ENCODE measurements at places on chromosomes 11 and 22.

DNA sequence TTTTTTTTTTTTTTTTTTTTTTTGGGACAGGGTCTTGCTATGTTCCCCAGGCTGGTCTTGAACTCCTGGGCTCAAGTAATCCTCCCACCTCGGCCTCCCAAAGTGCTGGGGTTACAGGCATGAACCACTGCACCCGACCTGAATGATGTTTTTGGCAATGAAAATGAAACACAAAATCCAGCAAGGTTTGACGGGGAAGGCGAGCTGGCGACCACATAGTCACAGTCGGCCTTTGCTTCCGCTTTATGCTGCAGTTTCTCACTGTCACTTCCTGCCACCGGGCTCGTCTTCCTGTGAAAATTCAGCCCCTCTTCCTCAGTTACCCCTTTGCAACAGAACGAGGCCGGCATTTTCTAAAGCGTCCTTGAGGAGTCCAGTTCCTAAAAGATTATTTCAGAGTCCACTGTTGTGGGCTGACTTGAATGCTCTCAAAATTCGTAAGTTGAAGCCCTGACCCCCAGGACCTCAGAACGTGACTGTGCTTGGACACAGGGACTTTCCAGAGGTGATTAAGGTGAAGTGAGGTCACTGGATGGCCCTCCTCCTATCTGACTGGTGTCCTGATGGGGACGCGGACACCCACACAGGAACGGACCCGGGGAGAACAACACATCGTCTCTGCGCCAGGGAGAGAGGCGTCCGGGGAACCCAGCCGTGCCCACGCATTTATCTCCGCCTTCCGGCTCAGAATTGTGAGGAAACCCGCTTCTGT lies 2.9 kb upstream of the BID start:
- DNase-seq, result no peak

GRCh38 chr11:2674658-2675131 lies 25.1 kb downstream of the KCNQ1OT1 start:
- no peak for DNase-seq

- DNase-seq, result no peak
Observed at GRCh38 chr22:45529971-45530575, 27.4 kb downstream of the FBLN1 start.

DNA sequence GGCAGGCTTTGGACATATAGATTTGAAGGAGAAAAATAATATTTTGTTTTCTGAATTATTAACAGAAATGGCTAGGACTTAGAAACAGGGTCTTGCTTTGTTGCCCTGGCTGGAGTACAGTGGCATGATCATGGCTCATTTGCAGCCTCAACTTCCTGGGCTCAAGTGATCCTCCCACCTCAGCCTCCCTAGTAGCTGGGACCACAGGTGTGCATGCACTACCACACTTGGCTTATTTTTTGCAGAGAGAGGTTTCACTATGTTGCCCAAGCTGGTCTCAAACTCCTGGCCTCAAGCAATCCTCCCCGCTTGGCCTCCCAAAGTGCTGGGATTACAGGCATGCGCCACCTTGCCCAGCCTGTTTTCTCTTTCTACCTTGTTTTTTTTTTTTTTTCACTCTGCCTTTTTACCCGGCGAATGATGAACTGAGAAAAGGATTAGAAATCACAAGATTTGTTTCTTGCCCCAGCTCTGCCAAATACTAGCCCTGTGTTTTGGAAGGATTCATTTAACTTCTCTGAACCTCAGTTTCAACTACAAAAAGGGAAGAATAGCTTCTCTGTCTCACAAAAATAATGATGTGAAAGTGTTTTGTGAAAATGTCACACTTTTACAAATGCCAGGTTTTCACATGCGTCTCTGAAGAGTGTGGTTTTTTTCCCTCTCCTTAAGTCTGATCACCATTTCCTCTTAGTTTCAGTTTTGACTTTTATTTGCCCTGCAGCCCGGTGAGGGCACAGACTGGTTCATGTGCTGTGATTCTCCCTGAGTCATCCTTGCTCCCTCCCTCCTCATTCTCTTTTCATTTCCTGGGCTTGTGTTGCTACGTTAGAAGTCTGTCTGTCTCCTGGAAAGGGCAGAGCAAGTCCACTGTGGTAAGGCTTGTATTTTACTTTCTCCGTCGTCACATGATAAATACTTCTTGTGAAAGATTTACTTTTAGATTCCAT lies 67.7 kb downstream of the BCL2L13 start:
- no peak for DNase-seq

DNA sequence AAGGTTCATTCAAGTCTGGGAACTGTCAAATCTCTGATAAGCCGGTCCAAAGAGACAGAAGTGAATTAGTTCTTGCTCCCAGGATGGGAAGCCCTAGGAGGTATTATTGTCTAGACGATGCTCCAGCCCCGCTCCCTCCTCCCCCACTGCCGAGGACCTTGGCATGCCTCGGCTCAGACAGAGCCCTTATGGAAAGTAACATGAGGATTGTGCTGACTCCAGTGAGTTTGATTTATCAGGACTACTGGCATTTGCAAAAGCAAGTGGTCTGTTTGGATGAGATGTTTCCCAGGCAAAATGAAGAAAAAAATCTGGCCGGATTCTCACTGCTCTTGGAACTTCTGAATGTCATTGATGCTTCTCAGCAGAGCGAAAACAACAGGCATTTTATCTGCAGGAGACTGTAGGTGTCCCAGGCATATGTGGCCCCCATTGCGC lies 341.0 kb downstream of the ETS1 start:
- DNase-seq, result no peak

- no peak for DNase-seq
Observed at GRCh38 chr11:18046116-18046777, at the start of gene TPH1. TPH1 (minus strand) TSS chr11:18046269; CDS start chr11:18040762, 5,507 bp downstream.

GRCh38 chr11:11407065-11407762 lies 54.2 kb upstream of the CSNK2A3 start:
- no peak for DNase-seq

DNA sequence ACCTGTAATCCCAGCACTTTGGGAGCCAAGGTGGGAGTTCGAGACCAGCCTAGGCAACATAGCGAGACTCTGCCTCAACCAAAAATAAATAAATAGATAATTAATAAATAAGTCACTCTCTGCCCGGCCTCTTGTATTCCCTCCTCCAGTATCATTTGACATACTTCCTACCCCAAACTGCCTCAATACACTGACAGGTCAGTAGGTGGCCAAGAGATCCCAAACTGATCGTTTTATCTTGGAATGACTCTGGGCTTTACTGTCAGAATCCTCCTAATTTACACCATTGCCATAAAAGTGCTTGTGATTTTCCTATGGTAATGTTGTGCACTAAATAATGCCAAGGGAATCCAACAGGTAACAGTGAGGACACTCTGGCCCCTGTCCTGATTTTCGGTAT lies 94.2 kb downstream of the PDHX start:
- DNase-seq, result no peak

- no peak for DNase-seq
Observed at GRCh38 chr22:40153192-40153591, 24.5 kb upstream of the TNRC6B start.

DNA sequence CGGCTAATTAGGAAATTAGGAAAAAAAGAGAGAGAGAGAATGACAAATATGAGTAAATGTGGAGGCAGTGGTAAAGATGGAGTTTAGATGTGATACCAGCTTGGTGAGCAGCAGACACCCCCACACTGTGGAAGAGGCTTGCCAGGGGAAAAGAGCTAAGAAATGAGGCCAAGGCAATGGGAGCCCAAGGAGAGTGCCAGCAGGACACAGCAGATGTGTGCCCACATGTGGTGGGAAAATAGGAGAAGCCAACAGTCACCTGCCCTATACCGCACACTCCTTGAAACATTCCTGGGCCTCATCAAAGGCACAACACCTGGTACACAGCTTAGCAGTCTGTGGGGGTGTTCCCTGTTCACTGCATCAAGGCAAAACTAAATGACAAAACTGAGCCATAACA lies 104.9 kb downstream of the FAM76B start:
- no peak for DNase-seq

- DNase-seq, result no peak
Observed at GRCh38 chr11:116866804-116867455, 29.5 kb upstream of the APOA1 start.

DNA sequence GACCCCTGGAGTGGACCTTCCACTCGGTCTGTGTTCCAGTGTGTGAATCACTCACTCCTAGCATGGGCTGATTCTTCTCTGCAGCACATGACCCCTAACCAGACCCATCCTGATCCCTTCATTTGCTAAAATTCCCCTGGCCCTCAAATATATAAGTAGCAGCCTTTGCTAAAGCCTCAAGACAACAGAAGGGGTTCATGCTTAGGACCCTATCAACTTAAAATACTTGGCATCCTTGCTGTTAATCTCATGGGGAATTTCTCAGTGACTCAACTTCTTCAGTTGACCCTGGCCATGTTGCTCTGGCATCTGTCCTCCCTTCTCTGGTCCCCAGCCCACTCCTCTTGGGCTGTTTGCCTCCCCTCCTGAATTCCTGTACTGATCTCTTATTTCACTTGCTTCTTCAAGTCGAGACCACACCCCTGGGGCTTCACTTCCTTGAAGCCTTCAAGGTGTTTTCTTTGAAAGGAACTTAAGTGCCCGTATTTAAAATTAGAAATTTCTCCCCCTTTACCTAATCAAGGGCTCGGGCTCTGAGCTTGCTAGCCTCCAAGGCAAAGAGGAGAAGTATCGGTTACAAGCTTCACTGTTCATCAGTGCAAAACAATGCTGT lies 23.6 kb downstream of the NNMT start:
- no peak for DNase-seq

- DNase-seq, result no peak
Observed at GRCh38 chr22:32904044-32904443, 102.5 kb downstream of the TIMP3 start.

GRCh38 chr11:106415510-106415909 lies 338.0 kb downstream of the AASDHPPT start:
- no peak for DNase-seq

DNA sequence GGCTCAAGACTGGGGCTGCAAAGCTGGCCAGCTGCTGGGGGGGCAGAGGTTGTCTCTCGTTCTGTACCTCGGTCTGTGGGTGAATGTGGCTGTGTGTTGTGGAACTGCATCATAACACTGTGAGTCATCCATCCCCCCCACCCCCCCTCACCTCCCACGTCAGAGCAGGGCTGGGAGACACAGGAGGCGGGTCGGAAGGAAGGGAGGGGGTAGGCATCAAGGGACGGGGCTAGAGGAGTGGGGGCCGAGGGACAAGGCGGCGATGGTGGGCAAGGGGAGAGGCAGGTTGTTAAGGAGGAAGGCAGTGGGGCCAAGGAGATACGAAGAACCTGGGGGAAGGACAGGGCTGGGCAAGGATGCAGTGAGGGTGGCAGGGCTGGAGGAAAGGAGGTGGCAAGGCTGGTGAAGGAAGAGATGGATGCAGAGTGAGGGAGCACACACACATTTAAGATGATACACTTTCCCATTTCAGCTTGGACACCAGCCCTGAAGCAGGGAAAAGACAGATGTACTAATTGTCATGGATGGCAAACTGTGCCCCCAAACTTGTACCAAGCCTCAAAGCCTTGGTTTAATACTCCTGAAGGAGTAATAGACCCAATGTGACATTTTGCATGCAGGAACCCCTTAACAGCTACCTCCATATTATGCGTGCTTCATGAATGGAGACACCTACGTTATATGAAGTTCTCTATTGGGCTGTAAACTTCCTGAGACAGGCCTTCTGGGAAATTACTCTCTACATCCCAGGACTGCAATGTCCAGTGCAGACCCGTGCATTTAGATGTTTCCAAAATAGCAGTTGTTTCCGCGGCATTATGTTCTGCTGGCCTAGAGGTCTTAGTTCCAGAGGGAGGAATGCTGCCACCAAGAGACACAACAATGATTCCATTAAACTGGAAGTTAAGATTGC lies at the start of gene YPEL4:
YPEL4 (minus strand) TSS at position 87 of the 913 bp plus-strand sequence. CDS start 2,805 bp downstream, outside the sequence.
- no peak for DNase-seq

- DNase-seq, result no peak
Observed at GRCh38 chr11:60594998-60595642, 79.9 kb downstream of the MS4A13 start.

GRCh38 chr22:34847072-34847471 lies 218.9 kb upstream of the ISX start:
- DNase-seq, result no peak

- no peak for DNase-seq
Observed at GRCh38 chr11:64185175-64185692, 737 bp upstream of the STIP1 start.

DNA sequence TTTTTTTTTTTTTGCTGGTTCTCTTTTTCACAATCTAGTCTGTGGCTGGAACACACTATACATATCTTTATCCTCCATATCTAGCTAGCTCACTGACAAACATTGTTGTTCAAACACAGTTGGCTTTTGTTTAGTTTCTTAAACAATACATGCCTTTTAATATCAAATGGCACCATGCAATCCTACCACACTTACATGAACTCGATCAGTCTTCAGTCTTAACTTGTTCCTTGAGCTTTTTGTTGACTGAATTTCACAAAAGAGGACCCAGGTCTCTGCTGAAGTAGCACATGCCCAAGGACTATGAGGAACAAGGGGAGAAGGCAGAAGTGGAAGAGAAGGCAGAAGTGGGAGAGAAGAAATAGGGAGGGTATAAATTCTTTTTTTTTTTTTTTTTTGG lies 25.5 kb downstream of the TMEM123 start:
- no peak for DNase-seq

DNA sequence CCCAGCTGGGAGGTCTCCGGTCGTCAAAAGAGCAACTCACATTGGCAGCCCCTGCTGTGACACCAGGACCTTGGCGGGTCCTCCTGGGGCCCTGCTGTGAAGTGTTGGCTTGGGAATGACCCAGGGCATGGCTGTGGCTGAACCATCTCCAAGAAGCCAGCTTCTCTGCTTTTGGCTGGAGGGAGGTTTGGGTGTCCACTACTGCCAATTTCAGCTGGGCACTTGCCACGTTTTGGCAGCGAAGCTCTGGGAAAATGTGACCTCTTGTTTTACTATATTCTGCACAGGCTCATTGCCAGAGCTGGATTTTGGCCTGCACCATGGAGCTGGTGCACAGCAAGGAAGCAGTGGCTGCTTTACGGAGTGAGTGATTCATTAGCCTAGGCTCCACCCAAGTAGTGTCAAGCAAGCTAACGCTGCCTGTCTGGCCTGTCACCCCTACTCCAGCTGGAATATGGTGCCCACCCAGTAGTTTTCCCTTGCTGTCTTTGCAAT lies 24.3 kb upstream of the SMCO4 start:
- DNase-seq, result no peak

GRCh38 chr11:27973851-27974536 lies 134.0 kb downstream of the KIF18A start:
- no peak for DNase-seq

DNA sequence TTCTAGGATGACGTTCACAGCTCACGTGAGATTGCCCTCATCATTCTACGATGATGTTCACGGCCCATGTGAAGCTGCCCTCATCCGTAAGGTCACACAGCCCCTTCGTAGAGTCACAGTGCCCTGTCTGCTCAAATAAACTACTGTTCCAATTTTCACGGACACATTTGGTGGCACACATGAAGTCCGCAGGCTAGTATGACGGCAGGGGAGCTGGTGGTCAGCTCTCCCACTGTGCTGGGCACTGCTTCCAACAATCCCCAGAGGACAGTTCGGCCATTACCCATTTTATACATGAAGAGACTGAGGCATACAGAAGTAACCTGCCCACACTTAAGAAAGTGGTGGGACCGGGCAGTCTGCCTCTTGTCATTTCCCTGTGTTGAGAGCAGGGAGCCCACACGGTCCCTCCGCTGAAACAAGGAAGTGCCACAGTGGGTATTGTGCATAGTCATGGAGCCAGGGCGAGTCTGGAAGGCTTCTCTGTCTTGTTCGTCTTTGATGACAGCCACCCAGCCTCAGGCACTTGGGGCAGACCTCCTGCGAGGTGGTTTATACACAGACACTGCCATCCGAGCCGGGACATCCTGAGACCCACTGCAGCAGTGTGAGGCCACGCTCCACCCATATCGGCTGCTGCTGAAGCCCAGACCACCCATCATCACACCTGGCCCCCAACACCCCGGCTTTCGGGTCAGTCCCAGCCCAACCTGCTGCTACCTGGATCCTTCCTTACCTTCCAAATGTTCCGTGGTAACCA lies 114.3 kb downstream of the PHF21B start:
- no peak for DNase-seq

Data from esophagus squamous epithelium (tissue), 5 donors.